Islet precursor cell (in vitro differentiated cells): ENCODE measurements at places on chromosomes 11 and 22.

GRCh38 chr11:8273287-8273686, 9.6 kb upstream of the LMO1 start:
- no peak for DNase-seq

- no peak for DNase-seq
These were observed 35.8 kb downstream of the OR4C6 start for GRCh38 chr11:55697817-55698216.

- no peak for DNase-seq
These were observed 83.4 kb upstream of the SORL1-AS1 start for GRCh38 chr11:121536126-121536525.

- DNase-seq: no peak
These were observed 15.3 kb upstream of the OR10D3 start for GRCh38 chr11:124167826-124168231.

- peak; percentile 93 for DNase-seq
These were observed 133.2 kb upstream of the TEAD1 start for GRCh38 chr11:12540913-12541582.

DNA sequence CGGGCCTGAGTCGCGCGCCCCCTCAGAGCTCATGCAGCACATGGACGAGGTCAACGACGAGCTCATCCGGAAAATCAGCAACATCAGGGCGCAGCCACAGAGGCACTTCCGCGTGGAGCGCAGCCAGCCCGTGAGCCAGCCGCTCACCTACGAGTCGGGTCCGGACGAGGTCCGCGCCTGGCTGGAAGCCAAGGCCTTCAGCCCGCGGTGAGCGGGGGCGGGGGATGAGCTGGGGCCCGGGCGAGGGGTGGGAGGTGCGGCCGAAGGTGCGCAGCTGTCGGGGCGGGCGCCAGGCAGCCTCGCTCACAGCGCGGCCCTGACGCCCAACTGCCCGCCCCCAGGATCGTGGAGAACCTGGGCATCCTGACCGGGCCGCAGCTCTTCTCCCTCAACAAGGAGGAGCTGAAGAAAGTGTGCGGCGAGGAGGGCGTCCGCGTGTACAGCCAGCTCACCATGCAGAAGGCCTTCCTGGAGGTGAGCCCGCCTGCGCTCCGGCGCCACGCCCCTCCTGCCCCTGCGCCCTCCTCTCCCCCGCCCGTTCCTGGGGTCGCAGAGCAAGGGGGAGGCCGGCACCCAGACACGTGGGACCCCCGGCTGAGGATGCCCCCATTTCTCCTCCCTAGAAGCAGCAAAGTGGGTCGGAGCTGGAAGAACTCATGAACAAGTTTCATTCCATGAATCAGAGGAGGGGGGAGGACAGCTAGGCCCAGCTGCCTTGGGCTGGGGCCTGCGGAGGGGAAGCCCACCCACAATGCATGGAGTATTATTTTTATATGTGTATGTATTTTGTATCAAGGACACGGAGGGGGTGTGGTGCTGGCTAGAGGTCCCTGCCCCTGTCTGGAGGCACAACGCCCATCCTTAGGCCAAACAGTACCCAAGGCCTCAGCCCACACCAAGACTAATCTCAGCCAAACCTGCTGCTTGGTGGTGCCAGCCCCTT, 20.5 kb downstream of the EPS8L2 start:
- DNase-seq: no peak

- no peak for DNase-seq
These were observed 60.0 kb upstream of the MYEOV start for GRCh38 chr11:69233744-69234570.

DNA sequence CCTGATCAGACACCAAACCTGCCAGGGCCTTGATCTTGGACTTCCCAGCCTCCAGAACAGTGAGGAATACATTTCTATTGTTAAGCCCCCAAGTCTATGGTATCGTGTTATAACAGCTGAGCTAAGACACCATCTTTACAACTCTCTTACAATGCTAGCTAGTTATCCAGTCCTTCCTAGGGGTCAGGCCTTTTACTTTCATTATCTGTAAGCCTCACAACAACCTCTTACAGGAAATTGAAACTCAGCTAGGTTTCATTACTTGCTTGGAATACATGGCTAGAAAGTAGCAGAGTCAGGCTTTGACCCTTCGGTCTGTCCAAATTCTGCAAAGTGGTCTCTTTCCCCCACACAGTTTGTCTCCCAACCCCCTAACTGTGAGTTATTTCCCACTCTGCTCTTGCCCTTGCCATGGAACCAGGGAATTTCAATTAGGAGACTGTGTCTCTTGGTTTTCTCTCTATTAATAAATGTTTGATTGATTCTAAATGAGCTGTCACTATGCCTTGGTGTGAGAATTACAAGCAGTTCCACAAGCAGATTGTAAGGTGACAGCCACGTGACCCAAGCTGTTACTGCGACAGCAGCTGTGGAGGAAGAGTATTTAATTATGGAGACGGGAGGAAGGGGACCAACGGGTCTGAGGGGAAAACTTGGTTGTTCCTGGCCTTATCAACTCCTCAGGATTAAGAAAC, 38.4 kb upstream of the CLMP start:
- DNase-seq: no peak

DNA sequence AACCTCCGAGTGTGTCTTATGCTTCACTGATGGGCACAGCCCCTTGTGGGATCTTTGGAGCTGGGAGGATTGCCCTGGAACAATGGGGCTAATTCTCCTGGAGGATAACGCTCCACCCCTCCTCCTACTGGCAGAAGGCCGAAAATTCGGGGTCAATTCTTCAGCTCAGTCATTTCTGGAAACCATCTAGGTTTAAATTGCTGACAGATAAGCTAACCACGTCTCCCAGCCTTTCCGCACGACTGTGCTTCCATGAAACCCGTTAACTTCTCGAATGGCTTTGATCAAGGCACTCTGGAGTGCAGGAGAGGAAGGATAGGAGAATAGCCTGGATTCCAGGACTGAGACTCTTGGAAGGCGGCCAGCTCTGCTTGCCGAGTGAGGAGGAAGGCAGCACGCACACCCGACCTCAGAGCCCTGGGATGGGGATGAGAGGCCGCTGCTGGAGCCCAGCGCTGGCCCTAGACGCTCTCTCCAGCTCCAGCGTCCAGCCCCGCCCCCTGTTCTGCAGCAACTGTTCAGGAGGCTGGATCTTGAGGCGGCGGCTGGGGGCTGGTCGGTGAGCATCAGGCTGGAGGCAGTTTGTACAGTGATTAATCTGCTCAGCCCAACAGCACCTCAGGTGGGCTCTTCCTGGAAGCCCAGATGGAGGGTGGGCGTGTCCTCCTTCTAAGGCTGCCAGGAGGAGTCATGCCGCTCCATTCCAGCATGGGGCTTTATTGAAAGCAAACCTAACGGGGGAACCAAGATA, 176.7 kb upstream of the NCAM1 start:
- peak; percentile 86 for DNase-seq
